ENCODE measurements at places on chromosomes 1 and 21. TPM values are rescaled to one million over a fixed set of nuclear protein-coding genes. Genes with fewer than 3 reads are reported as not detected.
A peak's percentile ranks its signal among the peaks of the same experiment; 100 is the strongest.

DNA sequence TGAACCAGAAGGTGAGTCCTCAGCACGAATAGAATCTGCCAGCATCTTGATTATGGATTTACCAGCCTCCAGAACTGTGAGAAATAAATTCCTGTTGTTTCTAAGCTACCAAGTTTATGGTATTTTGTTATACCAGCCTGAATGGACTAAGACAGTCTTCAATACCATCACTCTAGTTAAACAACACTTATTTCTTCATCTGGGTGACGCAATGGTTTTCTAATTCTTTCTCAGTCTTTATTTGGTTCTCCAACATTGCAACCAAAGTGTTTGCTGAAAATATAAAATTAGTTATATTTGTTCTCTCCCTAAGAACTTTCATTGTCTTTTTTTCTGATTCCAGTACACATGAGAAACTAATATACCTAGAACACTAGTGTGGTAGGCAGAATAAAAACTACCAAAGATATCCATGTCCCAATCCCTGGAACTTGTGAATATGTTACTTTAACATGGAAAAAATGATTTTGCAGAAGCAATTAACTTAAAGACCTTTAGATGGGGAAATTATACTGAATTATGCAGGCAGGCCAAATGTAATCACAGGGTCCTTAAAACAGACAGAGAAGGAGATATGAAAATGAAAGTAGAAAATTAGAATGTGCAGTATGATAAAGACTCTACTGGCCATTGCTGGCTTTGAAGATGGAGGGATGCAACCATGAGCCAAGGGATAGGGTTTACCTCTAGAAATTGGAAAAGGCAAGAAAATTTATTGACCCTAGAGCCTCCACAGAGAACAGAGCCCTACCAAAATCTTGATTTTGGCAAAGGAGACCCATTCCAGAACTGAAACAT is 1115.1 kb downstream of the PLA2G4A start:
- no peak for DNase-seq

GRCh38 chr21:14535702-14536101 is 10.4 kb downstream of the SAMSN1 start:
- DNase-seq, result no peak

GRCh38 chr1:6208723-6209660 is 3.1 kb downstream of the RNF207 start:
- DNase-seq, result peak; percentile 30

Gene SH2D5
- 5.9 TPM for total RNA-seq

DNA sequence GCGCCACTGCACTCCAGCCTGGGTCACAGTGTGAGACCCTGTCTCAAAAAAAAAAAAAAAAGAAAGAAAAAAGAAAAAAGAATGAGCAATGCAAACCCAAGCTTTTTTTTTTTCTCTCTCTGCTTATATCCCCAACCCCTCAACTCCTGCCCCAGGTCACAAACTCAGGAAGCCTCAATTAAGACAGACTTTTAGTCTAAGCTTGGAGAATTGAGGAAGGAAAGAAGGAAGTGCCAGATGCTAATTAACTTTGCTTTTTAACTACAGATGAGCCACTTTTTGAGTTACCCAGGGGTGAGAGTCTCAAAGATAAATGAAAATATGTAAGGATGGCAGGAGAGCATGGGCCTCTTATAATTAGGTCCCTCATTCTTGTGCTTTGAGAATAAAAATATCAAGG is 33.3 kb downstream of the PIK3CD start:
- DNase-seq, result no peak

All from astrocyte (in vitro differentiated cells and primary cell).